ENCODE measurements at places on chromosomes 5 and 9.
A peak's percentile ranks its signal among the peaks of the same experiment; 100 is the strongest.

DNA sequence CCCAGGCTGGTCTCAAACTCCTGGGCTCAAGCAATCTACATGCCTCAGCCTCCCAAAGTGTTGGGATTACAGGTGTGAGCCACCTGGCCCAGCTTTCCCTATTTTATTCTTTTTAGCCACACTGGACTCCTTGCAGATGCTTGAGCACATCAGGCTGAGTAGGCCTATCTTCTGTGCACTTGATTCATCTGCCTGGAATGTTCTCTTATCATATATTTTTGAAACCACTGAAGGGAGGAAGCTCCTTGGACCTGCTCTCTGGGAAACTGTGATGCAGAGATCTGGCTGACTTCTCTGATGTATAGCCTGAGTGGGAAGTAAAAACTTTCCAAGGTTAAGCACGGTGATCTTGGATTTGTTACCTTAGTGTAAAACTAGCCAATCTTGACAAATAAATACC, 6.5 kb upstream of the MAT2B start:
- DNase-seq: peak; percentile 80

- no peak for DNase-seq
Measured at GRCh38 chr5:80631278-80632259, 22.9 kb upstream of the MSH3 start.

- DNase-seq: no peak
Measured at GRCh38 chr5:180009581-180009980, 62.0 kb downstream of the RNF130 start.

DNA sequence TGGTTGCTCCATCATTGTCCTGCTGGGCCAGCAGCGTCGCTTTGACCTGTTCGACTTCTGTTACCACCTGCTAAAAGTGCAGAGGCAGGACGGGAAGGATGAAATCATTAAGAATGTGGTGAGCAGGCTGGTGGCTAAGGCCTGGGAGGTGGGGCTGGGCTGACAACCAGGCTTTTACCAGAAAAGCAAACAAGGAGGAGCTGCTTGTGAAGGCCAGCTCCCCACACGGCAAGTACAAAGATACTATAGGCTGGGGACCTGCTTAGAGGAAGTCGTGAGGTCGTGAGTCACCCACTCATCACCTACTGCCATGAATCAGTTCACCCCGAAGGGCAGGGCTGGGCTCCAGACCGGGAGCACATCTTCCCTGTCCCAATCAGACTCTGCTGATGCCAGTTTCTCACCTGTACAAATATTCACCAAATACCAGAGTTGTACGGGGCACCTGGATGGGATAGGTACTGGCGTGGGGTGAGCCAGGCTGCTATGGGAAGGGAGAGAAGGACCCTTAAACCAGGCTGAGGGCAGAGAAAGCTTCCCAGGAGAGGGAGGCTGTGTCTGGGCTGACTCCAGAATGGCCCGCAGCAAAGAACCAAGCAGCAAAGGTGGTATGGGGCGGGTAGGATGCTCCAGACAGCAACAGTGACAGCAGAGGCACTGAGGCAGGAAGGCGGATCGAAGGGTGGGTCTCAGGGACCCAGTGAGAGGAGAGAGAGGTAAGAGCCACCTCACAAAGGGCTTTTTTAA, 69.3 kb upstream of the NIPAL4 start:
- peak; percentile 47 for DNase-seq

GRCh38 chr9:130939405-130940026, 469 bp upstream of the FIBCD1 start:
- no peak for DNase-seq

DNA sequence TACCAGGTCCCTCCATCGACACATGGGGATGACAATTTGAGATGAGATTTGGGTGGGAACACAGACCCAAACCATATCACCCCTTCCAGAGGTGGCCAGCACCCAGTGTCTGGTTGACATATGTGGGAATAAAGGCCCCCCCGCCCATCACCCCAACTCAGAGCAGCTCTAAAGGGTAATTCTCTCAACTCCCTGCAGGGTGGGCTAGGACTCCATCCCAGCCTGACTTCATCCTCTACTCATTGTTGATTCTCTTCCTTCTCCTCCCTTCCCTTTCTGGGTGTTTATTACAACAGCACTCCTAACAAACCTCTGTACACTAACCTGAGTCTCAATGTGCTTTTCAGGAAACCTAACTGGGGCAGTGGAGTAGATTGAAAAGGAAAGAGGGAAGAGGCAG, 339.9 kb downstream of the ACTL7B start:
- no peak for DNase-seq

GRCh38 chr9:77877976-77878375, 153.6 kb downstream of the GNAQ start:
- no peak for DNase-seq

- DNase-seq: no peak
Measured at GRCh38 chr5:107997338-107997980, 326.7 kb upstream of the EFNA5 start.

DNA sequence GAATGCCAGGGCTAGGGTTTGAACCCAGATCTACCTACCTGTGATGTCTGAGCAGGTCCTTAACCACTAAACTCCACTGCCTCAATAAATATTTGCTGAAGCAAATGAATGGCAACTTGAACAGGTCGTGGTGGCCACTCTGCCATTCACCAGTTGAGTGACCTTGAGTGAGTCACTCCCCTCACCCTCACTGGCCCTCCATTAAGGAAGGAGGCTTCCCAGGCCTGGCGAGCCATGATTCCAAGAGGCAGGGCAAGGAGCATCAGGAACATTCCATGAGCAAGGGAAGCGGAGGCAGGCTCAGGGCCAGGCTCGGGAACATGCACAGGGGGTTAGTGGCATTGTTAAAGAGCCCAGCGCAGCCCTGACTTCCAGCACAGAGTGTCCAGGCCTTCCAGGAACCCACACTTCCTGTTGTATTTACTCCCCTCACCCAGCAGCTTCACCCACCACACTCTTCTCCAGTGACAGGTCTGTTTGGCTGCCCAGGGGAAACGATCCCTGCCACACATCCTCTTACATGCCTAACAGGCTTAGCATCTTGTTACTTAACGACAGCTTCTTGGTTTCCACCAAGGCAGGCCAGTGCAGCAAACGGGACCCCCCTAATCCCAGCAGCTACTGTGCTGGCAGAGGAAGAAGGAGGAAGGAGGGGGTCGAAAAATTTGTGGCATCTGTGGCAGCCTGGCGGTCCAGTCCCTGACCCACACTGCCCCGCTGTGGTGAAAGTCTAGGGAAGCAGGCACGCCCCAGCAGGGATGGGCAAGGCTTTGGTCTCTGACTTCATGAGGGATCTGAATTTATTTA, 43.7 kb upstream of the TTC1 start:
- DNase-seq: peak; percentile 75

DNA sequence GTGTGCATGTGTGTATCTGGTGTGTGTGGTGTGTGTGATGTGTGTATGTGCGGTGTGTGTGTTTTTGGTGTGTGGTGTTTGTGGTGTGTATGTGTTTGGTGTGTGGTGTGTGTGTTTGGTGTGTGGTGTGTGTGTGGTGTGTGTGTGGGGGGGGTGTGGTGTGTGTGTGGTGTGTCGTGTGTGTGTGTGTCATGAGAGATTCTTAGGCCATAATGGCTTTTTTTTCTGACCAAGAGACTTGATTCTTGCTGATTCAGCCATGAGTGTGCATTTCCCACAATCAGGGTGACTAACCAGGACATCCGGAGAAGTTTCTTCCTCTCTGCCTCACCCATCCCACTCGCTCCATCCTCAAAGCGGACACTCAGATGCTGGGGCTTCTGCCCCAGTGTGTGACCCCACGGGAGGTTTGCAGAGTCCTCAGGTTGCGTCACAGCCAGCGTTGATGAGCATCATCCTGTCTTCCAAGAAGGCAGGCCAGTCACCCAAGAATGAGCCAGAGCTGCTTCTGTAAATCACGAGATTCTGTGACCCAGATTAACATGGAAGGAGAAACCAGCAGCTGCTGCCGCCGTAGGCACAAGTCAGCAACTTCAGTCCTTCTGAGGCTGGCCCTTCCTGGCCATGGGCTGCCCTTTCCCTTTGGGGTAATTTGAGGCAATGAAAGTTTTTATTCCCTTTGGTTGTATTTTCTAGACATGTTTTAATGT, 12.5 kb upstream of the CTSL start:
- peak; percentile 99 for DNase-seq

DNA sequence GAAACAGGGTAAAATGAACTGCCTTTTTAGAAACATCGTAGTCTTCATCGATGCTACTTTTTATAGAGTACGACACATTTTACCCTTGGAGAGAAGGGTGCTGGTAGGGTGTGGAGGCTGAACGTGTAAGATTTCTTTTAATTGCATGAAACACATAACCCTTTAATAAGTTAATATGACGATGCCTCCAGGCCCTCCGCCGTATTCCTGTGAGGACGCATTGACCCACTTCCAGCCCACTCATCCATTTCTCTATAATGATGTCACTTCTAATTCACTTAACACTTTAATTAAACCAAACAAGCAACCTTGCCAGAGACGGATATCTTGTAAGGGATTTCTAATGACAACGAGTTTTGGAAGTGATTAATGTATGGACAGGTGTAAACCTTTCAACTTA, 158.7 kb downstream of the IRX2 start:
- DNase-seq: no peak

GRCh38 chr9:113311961-113312360, 8.8 kb upstream of the RNF183 start:
- no peak for DNase-seq

- no peak for DNase-seq
Measured at GRCh38 chr5:86646671-86647070, 28.9 kb downstream of the COX7C start.

- DNase-seq: no peak
Measured at GRCh38 chr9:133054194-133054890, 7.4 kb upstream of the CEL start.

DNA sequence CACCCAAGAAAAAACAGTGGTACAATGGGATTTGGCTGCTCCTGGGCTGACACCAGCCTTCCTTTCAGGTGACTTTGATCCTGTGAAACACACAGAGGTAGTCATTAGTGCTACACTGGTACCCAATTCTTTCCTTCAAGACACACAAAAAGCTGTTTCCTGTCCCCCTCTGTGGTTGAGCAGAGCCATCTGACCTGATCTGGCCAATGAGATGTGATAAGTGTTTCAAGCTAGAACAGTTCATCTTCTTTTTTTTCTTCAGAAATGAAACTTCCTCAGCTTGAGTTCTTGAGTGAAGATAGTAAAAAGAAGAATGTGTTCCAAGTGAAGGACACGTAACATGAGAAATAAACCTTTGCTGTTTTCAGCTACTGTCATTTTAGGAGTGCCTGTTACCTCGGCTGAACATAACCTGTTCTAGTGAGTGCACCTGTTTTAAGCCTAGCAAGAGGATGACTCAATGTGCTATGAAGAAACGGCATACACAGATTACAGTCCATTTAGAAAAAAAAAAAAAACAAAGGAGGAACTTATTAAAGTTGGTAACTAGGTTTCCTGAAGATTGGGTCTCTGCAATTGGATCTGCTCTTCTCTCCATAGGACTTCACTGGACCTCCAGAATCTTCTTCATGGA, 287.8 kb downstream of the GAS1 start:
- no peak for DNase-seq

DNA sequence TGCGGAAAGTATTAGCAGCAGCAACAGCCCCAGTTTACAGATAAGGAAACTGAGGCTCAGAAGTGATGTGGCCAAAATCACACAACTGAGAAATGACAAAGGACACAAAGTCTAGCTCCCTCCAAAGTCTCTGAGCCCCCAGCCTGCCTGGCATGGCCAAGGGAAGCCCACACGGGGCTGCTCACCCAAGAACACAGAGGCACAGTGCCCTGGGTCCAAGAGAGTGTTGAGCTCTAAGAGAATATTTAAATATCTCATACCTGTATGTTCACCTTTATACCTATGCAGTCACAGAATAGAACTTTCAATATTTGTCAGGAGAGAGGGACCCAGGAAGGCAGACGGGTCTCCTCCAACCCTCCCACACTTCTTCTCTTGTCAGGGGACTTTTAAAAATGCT, 16.6 kb downstream of the VAV2 start:
- no peak for DNase-seq

DNA sequence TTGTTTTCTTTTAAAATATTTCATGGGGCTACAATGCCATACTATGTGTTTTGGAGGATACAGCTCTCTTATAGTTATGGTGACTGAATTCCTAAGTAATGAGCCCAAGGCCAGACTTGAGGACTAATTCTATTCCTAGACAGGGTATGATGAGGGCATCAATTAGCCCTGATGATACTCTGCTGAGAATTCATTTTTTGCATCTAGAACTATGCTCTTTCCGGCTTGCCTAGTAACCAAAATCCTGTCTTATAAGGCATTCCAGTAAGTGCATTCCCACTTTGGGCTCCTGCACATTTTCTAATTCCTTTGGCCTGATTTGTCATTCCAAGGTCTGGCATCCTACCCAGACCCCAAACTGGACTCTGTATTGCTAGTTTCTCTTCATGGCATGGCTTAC, 62.4 kb downstream of the MAT2B start:
- no peak for DNase-seq

DNA sequence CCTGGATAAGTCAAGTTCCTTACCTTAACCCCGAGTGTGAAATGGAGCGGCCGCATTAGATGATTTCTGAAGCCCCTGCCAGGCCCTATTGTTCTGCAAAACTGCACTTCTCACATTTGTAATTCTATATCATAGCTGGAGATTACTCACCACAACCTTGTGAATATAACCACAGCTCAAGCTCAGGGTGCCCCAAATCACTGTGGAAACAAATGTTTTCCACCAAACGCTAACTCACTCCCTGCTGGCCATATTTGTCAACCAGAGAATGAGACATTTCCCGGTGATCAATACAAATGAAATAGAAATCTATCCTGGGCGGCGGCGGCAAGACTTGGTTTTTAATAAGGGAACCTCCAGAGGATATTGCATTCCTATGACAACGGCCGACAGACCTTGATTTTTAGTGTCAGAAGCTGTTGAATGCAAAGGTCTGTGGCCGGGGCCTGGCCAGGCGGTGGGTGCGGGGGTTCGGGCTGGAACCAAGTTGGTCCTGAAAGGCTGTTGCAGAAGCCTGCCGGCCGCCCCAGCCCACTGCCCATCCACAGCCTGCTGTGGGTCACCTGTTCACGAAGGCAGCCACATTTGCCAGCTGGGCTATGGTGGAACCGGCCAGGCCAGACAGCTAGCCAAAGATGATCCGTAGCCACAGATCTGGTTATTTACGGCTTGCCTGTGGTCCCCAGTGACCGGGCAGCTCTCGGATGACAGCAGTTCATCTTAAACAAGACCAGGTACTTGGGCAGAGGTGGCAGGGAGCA, 93.9 kb upstream of the LMX1B start:
- DNase-seq: no peak

- no peak for DNase-seq
Measured at GRCh38 chr5:71693828-71694427, 25.1 kb upstream of the CARTPT start.

DNA sequence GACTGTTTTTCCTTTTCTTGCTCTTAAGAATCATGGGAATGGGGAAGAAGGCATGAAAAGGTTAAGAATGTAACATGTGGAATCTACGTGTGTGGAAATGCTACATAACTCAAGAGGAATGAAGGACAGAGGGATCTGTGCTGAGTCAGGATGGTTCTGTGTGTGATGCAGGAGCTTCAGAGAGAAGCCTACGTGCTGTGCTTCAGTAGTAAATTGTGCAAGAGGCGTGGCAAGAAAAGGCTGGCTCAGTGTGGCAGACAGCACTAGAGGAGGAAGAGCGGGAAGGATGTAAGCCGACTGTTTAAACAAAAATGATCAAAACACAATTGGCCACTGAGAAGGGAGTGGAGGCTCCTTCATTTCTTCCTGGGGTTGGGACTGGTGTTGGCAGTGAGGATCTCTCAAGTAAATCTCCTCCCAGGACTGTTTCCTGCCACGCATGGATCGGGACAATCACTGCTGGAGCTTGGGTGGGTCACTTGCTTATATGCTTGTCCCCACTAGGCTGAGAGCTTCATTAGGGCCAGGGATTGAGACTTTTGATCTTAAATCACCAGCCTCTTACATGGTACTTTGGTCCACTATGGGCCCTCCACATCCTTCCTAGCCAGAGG, 59.4 kb upstream of the BASP1 start:
- peak; percentile 93 for DNase-seq
